ENCODE measurements at places on chromosomes 6 and 20.

- DNase-seq, result no peak
Observed at GRCh38 chr6:106377061-106377540, 16.6 kb downstream of the CRYBG1 start.

DNA sequence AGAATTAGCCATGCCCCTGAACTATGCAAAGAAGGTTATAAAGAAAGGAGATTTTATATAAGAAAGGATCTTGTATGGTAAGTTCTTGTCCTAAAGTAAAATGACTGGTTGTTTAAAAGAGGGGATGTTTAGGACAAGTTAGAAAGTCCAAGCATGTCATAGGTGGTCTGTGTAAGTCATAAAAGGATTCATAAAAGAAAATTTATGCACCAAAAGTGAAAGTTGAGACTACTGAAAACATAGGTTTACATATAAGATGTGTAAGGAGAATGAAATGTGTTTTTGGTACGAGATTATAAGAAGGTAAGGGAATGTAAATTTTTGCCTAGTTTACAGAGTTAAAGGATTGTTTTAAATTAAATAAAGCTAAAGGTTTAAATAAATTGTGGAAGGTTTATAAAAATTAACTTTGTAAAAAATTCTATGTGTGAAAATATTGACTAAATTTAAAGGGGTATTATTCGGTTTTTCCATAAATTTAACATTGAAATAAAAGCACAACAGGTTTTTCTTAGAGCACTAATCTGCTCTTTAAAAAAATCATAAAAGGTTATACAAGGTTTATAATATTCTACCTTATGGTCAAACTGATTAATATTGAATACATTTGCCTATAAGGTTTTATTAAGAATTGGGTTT lies 93.6 kb upstream of the UST start:
- no peak for DNase-seq

DNA sequence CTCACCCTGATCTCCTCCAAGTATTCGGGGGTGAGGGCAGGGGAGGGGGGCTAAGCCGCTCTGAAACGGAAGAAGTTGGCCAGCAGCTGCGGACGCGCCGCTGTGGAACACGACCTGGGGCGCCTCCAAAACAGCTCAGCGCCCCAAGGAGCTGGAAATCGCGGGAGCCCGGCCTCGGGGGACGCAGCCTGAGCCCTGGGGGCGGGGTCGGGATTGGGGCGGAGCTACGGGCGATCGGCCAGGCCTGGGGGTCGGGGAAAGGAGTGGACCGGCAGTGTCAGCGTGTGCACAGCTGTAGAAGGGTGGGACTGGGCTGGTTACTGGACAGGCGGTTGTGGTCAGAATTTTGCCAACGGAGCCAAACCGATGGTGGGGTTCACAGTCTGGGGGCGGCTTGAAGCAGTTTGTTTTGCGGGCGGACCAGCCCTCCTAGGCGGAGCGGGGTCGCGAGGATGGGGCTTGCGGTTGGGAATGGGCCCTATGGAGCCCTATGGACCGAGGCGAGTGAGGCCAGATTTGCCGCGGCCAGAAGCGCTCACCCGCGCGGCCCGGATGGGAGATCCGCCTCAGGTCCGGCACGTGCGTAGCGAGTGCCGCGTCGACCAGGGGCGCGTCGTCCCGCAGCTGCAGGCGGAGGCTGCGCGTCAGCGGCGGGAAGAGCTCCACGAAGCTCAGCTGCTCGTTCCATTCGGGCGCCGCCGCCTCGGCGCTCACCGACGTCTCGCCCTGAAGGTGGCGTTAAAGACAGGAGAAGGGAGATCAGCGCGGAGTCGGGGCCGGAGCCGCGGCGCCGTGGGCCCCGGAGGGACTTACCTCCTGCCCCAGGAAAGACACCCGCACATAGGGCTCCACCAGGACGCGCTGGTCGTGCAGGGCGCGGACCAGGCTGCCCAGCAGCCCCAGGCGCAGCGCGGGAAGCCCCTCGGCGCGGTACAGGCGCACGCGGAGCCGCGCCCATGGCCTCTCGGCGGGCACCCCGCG lies 14.3 kb upstream of the SPAG4 start:
- peak; percentile 82 for DNase-seq

GRCh38 chr20:58718729-58719128 lies 26.1 kb downstream of the NPEPL1 start:
- DNase-seq, result no peak

DNA sequence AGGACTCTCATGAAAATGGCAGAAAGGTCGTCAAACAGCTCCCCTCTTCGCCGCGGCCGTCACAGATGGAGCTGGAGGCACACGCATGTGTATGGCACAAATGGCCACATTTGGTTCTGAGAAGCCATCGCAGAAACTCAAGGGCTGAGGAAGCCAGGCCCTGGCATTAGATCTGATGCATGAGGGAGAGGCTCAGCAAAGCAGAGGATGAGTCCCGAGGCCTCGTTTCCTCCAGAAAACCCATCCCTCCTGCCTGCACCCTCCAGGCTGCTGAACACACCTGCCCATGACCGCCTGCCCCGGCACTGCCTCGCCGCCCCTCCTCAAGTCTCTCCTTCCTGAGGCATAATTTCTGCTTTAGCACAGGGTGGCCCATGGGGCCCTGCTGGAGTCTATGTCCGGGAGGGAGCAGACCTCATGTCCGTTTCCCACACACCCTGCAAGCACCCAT lies 240.3 kb downstream of the DLL1 start:
- DNase-seq, result no peak

DNA sequence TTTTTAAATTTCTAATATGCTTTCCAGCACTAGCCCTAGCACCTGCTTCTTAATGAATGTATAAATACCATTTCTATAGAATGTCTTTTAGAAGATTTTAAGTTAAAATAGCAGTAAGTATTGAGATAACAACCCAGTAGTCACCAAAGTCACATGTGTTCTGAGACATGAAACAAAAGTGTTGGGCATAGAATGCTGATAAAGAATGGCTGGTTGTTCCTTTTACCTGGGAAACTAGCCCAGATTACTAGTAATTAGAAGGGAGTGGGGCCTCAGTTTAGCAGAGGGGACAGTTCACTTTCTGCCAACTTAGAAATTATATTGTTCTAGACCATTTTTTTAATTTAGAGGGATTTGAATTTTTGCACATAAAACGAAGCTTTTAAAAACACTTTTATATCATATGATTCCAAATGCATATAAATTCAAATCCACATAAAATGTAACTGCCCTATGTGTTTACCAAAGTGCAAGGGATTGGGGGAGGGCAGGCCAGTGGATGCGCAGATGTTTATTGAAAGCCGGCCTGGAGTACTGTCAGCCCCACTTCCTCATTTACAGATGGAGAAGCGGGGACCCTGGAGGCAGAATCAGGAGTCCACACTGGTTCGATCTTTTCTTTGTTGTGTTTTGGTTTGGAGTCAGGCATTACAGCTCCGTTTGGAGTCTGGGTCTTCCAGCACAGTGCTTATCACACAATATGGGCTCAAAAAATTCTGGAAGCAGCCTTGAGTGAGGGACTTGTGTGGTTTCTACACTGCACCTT lies 139.8 kb downstream of the ZDHHC14 start:
- no peak for DNase-seq

DNA sequence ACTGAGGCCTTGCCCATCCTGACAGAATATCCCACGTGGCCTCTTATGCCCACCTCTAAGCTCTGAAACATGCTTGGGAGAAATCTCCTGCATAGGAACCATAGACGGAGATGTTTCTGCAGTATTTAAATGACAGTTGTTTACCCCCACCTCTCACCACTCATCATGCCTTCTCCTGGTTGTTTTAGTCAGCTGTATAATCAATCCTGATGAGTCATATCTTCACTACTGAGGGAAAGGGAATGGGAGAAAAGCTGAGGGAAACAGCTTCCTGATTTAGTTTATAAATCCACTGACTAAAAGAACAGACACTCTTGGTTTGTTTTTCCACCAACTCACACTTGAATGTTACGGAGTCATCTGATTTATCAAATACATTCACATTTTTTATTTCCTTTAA lies 113.2 kb upstream of the TENT5A start:
- DNase-seq, result no peak

- DNase-seq, result no peak
Observed at GRCh38 chr20:19336631-19337030, 124.2 kb downstream of the SLC24A3 start.

DNA sequence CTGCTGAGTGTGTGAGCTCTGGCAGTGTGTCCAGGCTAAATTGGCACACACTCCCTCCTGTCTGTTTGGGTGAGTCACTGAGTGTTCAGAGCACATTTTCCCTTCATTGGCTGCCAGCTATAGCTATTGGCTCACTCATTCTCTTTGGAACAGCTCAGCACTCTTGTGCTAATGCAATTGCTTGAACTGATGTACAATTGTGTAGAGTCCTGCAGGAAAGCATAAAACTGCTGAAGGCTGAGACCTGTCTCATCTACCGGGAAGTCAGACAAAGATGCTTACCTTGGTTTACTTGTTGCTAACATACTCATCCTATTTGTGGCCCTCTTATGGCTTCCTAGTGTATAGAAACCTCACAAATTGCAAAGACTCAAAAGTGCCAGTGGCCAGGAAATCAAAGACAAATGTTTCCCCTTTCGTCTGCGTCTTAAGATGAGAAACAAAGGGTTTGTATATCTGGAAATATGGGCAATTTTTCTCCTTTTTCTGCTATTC lies 351.0 kb downstream of the BCKDHB start:
- DNase-seq, result peak; percentile 65

DNA sequence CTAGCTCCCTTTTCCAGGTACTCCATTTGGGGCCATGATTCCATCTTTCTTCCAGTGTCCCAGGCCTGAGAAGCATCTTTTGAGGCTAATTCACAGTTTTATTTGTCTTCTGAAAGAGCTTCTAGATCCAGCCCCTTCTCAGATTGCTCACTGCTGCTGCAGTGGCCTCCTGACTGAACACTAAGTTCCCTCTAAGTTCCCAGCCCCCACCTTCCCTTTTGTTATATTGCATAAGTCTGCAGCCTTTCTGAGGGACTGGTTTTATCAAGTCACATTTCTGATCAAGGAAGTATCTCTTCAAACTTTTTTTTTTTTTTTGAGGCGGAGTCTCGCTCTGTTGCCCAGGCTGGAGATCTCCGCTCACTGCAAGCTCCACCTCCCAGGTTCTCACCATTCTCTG lies 10.7 kb downstream of the MAPRE1 start:
- DNase-seq, result peak; percentile 21

DNA sequence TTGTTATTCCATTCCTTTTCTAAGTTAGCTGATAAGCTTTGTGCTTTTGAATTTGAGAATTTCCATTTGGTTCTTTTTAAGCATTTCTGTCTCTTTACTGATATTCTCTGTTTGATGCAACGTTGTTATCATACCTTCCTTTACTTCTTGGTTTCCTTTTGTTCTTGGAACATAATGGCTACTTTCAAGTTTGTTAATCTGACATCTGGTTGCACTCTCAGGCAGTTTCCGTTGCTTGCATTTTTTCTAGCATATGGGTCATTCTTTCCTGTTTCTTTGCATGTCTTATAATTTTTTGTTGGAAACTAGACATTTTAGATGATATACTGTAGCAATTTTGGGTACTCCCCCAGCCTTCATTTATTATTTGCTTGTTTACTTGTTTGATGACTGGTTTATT lies 12.5 kb downstream of the CDC5L start:
- DNase-seq, result no peak

DNA sequence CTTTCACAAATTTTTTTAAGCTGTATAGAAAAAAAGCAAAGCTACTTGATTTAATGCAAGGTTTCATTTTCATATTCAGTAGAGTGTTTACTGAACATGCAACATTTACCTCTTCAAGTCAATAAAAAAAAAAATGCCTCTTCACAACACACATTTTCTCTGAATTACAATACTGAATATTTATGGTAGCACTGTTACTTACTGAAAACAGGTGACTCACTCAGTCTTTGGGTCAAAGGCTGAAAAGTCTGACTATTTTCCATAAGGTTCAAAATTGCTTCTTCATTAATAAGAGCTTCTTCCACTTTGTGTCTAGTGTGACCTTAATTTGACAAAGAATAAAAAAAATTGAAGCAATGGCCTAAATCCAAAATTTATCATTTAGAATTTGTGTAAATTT lies 101.9 kb downstream of the REV3L start:
- no peak for DNase-seq

DNA sequence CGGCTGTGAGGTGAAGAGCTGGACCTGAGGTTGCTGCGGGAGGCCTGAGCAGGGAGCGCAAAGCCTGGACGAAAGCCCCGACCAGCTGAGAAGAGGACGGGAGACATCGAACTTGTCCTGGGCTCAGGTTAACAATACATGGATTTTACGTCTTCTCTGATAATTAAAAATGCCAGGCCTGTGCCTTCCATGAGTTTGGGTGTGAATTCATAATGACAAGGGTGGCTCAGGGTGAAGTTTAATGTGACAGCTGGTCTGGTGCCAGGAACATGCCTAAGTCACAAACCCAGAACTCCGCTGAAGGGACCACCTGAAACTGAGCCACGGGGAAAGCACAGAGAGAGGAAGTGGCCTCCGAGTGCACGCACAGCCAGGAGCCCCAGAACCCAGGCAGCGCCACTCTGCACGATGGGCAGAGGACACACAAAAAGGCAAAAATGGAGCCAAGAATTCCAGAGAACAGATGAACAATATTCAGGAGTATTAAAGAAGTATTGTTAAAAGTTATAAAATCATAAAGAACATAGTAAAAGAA lies 150.1 kb upstream of the RPS6KA2 start:
- no peak for DNase-seq

DNA sequence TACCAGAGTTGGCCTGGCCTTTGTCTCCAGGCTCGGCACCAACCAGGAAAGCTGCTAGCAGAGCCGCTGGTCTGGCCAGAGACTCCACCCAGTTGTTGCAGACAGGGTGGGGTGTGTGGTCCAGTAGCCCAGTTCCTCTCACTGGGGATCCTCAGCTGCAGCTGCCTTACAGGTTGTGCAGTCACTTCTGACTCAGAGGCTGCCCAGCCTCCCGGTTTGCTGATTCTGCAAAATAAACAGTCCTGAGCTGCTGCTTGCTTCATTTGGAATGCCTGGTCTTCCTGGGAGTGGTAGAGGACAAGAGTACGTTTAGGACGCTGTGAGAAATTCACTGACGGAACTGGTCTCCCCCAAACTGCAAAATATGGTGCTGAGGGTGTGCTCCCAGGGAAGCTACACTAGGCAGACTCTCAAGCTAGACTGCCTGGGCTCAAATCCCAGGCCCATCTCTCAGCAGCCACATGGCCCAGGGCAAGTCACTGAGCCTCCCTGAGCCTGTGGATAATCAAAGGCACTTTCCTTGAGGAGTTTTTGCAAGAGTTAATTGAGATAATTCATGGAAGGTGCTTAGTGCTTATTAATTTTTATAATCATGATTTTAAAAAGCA lies 246.1 kb downstream of the TFAP2C start:
- peak; percentile 35 for DNase-seq

Measured in body of pancreas (tissue), 4 donors.